CD4-positive, alpha-beta T cell treated with Interleukin-4 for 4 hours (primary cell): ENCODE measurements at places on chromosomes 4 and X.

GRCh38 chr4:110945600-110945999 lies 322.7 kb upstream of the PITX2 start:
- no peak for DNase-seq

GRCh38 chr4:15354371-15355297 lies 73.2 kb upstream of the C1QTNF7 start:
- no peak for DNase-seq

- DNase-seq: no peak
These were observed 417.1 kb downstream of the RAB28 start for GRCh38 chr4:13067077-13067476.

DNA sequence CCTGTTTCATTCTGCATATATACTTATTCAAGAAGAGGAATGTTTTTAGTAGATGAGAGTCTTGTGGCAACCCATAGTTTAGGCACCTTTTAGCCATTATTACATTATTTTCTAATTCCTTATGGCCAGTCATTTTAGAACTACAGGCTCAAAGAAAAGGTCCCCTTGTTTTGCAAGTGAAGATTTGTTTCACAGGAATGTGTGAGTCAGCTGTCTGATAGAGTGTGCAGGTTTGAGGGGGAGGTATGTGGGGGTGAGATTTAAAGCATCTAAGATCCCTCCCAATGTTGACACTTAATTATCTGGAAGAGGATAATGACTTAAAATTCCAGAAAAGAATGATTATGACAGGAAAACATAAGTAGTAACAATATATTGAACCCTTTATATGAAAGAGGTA lies 495.6 kb downstream of the KCNIP4 start:
- DNase-seq: no peak

- peak; percentile 18 for DNase-seq
These were observed 54.5 kb downstream of the CHM start for GRCh38 chrX:85992811-85993229.

GRCh38 chrX:11755724-11756123 lies 2.3 kb upstream of the MSL3 start:
- DNase-seq: no peak

DNA sequence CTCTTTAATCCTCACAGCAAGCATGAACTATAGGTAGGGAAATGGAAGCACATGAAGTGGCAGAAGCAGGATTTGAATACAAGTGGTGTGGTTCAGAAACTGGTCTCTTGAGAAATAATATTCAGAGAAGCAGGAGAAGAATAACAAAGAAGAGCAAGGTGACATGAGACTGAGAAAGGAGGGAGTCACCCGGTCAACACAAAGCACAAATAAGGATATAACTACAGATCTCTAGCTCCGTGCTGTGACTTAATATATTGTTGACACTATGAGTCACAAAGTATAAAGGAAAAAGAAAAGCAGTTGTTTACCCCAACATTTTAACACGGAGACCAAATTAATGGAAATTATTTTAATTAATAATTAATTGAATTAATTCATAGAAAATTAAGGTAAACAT lies 204.5 kb downstream of the CPE start:
- DNase-seq: no peak

- no peak for DNase-seq
These were observed 5.2 kb downstream of the APLN start for GRCh38 chrX:129649268-129650182.

- DNase-seq: peak; percentile 46
These were observed 128.5 kb downstream of the PRSS12 start for GRCh38 chr4:118224243-118224829.

GRCh38 chr4:19135895-19136633 lies 1114.5 kb upstream of the LCORL start:
- no peak for DNase-seq

- no peak for DNase-seq
These were observed 15.0 kb downstream of the C4orf33 start for GRCh38 chr4:129110931-129111330.

- no peak for DNase-seq
These were observed 59.9 kb downstream of the KIT start for GRCh38 chr4:54717694-54718093.

DNA sequence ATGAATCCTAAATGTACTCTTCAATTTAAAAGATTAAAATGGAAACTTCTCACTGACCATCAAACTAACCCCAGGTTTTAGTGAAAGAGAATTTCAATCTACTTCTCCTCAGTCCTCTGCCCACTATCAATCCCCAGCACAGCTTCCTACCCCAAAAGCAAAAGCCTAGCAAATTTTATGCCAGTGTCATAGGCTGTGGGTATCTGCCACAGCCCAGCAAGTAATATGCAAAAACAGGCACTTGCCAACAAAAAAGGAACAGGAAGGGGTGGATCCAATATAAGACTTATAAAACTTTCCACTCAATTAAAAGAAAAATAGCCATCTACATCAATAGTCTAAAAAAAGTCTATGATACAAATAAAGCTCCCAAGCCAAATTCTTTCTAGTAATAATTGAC lies 22.3 kb downstream of the CAMK2D start:
- no peak for DNase-seq

DNA sequence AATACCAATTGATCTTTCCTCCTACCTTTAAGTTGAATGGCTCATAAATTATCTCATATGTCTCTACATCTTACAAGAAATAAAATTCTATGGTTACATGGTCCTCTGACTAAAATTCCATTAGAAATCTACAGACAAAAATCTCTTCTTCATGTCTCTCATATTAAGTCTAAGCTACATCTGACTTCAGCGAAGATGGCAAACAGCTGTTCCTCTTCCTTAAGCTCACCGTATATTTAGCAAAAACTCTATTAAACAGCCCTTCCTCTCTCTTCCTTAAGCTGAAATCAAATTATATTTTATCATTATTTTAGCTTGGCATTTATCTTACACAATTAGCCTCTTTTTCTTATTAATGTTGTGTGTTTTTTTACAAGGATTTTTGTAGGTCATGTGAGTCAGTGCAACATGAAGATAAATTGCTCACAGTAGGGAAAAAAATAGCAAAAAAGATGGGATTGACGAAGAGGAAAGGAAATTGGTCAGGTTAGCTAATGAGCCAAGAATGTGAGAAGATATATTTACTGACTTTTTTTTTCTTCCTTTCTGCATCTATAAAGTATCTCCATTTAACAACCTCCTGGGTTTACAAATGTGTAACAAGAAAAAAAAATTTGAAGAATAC lies 2412.8 kb downstream of the ARAP2 start:
- DNase-seq: no peak

GRCh38 chr4:53057679-53058078 lies 195.6 kb downstream of the RASL11B start:
- no peak for DNase-seq

GRCh38 chrX:78831523-78831922 lies 84.0 kb downstream of the LPAR4 start:
- no peak for DNase-seq

DNA sequence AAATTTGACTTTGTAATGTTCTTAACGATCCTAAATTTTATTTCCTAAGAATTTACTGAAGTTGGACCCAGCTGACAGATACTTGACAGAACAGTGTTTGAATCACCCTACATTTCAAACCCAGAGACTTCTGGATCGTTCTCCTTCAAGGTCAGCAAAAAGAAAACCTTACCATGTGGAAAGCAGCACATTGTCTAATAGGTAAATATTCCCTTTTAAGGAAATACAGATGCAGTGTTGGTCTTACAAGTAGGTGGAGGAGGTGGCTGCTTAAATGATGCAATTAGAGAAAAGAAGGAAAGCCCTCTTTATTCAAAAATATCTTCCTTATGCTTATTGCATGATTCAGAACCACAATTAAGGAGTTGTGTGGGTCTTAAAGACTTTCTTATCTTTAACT lies 73.5 kb downstream of the RS1 start:
- no peak for DNase-seq
